NB4 (cell line): ENCODE measurements at places on chromosomes 11 and 22.

- peak; percentile 91 for DNase-seq
These were observed 812 bp downstream of the FADD start for GRCh38 chr11:70203751-70204465.

- no peak for DNase-seq
These were observed 18.8 kb downstream of the PPFIBP2 start for GRCh38 chr11:7532405-7533145.

DNA sequence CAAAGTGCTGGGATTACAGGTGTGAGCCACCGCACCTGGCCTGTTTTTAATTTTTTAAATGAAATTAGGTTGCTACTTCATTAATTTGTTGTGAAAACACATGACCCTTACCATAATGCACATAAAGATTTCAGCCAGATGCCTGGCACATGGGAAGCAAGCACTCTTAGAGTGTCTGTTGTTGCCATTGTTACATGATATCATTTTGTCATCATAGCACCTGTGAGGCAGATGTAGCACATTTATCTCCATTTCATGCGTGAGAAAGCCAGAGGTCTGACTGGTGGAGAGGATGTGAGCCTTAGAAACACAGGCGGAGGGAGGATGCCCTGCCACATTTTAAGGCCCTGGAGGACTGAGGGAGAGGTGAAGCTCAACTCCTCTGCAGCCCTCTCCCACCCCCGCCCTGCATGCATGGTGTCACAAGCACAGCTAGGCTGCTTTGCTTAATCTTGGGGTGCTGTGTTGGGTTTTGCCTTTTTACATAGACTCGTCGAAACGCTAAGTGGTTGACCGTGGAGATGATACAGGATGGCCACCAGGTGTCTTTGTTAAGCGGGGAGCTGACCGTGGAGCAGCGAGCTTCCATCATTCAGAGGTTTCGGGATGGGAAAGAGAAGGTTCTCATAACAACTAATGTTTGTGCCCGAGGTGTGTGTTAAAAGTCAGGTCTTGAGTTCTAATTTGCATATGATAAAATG is 14.0 kb downstream of the DDX25 start:
- no peak for DNase-seq

GRCh38 chr11:14262271-14262846 is 96.6 kb downstream of the RRAS2 start:
- DNase-seq, result no peak

- DNase-seq, result no peak
These were observed 21.8 kb upstream of the UPK3A start for GRCh38 chr22:45262931-45263462.

DNA sequence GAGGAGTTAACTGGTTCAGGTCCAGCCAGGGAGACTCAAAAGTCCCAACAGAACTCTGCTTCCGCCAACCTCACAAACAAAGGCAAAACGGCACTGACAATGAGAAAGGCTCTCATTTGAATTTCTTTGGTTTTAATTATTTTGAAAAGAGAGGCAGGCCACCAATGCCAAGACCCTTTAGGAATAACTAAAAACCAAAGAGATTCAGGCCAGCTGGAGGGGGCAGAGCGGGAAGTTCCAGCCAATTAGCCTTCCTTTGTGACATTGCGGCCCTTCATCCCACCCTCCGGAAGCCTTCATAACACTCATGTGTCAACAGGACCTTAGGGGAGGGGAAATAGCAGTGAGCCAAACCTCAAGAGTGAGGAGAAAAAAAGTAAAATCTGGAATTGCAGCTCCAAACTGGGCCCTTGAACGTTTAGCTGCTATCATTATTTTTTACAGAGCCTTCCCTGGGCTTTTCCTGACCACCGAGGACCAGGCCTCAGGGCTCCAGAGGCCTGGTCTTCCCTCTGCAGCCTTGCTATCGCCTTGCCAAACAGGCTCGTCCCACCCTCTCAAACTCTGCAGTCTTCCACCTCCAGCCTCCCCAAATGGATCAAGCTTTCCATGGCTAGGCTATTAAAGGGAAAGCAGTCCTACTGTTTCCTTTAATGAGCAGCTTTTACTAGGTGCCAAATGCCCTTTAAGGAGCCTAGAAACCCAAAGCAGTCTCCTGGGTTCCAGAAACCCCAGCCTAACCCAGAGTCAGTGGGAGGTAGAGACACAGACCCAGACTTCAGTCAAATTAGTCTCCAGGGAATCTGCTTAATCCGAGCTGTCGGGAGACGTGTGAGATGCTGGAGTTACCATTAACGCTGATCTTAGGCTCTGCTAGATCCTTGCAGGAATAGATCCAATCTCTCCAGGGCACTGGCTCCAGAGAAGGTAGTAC is 114.2 kb downstream of the CCDC34 start:
- no peak for DNase-seq

DNA sequence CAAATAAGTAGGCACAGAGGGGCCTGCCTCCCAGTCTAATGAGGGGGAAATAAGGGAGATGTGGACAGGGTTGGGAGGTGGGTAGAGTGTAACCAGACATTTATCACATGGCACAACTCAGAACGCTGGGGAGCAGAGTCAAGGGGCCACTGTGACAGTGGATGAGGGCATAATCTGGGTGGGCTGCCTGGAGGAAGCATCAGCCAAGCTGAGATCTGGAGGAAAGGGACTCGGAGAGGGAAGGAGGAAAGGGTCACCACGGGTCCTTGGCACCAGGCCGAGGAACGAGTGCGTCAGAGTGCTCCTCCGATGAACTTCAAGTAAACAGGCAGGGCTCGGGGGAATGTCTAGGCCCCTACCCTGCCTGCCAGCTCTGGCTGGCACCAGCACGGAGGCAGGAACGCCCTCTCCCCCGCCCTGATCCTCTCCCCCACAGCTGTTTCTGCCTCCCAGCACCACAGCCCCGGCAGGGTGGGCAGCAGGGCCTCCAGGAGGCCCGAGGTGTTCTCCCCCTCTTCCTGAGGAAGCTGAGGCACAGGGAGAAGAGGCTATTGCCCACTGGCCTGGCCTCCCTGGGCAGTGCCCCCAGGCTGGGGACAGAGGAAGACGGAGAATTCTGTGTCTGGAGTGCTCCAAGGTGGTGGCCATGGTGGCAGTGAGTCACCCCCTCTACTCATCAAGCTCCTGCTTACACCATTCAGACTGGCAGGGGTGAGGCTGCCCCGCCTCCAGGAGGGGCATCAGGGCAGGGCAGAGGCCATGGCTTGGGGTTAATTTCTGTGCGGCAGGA is 4.2 kb downstream of the ALDH3B1 start:
- DNase-seq, result peak; percentile 80

DNA sequence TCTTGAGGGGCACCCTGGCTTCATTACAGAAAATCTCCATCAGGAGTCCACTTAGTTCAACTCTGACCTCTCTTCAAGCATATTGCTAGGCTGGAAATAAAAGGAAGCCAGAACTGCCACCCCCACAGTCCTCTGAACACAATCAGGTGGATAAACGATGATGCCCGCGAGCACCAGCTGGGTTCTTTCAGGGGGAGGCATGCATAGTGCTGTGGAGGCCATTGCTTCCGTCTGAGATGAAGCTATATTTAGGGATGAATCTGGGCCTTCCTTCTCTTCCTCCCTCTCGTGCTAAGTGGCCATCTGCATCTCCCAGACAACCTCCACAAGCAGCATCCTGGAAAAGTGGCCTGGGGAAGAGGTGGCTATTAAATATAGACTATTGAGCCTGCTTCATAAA is 3.9 kb upstream of the MICAL2 start:
- no peak for DNase-seq

- DNase-seq, result no peak
These were observed 88.8 kb upstream of the XKR3 start for GRCh38 chr22:16914006-16914405.

DNA sequence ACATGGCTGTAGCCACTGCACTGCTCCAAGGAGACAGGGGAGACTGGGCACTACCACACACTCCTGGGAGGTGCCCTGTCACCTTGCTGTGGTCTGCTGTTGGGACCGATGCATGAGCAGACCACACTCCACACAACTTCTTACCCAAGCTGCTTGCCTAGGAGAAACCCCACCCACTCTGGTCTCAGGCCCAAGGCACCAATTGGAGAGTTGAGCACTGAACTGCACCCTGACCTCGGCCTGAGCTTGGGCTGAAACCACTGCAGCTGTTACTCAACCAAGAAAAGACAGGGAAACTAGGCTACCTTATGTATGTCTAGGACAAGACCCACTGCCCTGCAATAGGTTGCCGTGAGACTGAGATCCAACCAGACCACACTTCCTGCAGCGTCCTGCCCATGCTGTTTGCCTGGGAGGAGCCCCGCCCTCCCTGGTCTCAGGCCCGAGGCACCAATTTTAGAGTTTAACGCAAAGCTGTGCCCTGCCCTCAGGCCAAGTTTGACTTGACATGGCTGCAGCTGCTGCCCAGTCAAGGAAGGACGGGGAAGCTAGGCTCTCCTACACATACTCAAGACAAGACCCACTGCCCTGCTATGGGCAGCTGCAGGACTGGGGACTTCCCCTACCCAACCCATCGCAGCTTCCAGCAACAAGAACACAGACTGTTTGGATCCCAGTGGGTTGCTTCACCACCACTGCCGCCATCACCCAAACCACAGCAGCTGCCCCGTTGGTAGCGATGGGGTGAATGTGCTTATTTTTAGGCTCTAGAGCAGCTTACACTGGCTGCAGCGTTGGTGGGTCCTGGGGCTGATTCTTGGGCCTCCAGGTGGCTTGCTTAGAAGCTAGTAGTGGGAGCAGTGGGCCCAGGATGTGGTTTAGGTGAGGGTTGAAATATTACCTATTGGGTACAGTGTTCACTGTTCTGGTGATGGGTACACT is 66.8 kb downstream of the BRD1 start:
- peak; percentile 91 for DNase-seq

- DNase-seq, result no peak
These were observed 20.5 kb upstream of the IL17REL start for GRCh38 chr22:50032941-50033601.

- no peak for DNase-seq
These were observed 50.7 kb upstream of the LIN7C start for GRCh38 chr11:27557226-27557625.

GRCh38 chr22:26658161-26658560 is 773 bp downstream of the MIAT start:
- no peak for DNase-seq

- peak; percentile 71 for DNase-seq
These were observed 72.1 kb downstream of the LRRC32 start for GRCh38 chr11:76598426-76598839.

DNA sequence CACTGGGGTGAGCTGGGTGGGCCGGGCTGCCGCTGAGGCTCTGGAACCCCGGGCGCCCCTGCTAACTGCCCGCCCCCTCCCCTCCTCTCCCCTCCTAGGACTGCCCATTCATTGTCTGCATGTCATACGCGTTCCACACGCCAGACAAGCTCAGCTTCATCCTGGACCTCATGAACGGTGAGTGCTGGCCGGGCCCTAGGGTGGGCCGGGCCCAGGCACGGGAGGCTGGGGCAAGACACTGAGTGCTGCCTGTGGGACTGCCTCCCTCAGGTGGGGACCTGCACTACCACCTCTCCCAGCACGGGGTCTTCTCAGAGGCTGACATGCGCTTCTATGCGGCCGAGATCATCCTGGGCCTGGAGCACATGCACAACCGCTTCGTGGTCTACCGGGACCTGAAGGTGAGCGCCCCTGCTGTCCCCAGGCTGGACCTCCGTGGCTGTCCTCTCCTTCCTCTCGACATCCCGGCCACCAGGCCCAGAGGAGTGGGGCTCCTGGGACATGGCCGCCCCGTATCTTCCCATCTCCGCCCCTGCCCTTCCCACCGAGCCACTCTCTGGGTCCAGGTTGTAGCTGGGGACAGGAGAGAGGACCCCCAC is 7.5 kb upstream of the ANKRD13D start:
- DNase-seq, result no peak

DNA sequence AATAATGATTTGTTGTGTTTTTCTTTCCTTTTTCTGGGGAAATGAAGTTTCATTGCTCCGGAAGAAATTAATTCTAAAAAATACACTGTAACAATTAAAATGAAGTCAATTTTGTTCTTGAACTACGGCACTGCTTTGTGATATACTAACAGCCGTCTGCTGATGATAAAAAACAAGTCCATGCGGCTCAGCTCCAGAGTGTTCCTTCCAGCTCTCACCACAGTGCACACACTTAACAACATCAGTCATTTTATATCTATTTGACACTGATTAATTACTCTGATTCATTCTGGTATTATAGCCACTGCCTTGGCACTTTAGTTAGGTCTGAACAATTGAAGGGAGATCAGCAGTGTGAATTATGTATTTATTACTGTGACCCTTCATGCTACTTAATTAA is 97.4 kb upstream of the SLC6A5 start:
- DNase-seq, result no peak

- DNase-seq, result no peak
These were observed 6.4 kb downstream of the TSSC4 start for GRCh38 chr11:2406878-2407410.
